ENCODE measurements at places on chromosomes 3 and 15.

DNA sequence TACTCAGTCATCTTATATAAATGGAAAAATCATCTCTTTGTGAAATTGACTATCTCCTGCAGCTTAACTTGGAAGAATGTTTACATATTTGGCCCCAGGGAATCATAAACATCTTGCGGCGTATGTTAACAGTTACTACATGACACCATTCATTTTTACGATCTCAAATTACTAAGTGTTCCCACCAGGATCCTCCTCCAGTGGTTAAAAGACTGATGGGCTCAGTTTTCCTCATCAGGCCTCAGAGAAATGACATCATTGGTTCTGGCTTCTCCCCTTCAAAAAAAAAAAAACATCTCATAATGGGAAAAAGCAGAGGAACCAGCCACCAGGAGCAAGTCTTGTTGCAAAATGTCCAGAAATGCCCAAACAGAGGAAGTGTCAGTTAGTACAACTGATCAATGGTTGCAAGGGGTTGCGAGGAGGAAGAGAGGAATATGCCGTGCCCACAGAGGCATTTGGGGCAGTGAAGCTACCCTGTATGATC lies 70.5 kb upstream of the LIPC start:
- DNase-seq = no peak

GRCh38 chr3:186281176-186281575 lies 80.9 kb downstream of the DGKG start:
- DNase-seq = no peak

GRCh38 chr3:64801856-64802255 lies 114.1 kb upstream of the ADAMTS9 start:
- DNase-seq = no peak

GRCh38 chr3:80247766-80248165 lies 480.0 kb upstream of the ROBO1 start:
- no peak for DNase-seq

DNA sequence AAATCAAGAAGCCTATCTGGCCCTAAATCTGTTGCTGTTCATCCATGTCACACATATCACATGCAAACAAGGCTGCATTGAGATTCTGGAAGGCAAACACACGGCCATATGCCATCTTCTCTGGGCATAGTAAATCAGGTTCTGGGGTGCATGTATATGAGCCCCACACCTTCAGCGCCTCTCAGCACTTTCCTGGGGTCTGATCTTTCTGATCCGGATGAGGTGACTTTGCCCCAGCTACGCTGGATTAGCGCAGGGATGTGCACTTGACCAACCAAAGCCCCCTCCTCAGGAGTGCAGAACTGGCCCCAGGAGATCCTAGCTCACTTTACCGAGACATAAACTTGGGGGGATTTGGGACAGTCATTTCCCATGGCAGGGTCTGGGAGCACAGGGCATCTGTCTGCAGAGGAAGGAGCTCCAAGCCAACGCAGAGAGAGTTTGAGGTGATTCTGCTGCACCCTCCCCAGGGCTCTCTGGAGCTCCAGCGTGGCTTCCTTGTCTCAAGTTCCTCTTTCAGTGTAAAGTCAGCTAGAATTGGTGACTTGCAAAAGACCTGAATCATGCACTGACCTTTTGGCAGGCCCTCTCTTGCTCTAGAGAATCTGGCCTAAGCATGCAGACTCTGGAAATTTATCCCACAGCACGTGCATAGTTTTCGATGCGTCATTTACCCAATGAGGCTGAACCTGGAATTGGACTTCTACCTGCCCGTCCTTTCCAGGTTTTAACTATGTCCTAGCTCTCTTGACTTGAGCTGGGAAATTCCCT lies 63.5 kb upstream of the KLF13 start:
- DNase-seq = no peak

DNA sequence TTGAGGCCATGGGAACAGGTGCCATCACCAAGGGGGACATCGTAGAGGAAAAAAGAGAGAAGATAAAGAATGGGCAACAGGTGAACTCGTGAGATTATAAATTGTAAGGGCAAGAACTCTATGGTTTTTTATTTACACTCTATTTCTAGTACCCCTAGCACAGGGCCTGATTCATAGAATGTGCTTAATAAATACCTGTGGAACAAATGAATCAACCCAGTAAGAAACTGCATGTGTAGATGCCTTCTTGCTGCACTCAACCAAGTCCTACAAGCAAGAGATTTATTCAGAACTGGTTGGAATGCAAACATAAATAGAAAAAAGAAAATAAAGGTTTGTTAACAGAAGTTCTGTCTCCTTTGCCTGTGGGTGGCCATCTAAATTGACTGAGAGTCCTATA lies 18.7 kb upstream of the KPNA1 start:
- DNase-seq = no peak

GRCh38 chr3:141436180-141436579 lies 50.6 kb upstream of the RASA2 start:
- no peak for DNase-seq

GRCh38 chr3:46934072-46934471 lies 42.5 kb downstream of the CCDC12 start:
- no peak for DNase-seq

- DNase-seq = no peak
These were observed 22.1 kb downstream of the PLOD2 start for GRCh38 chr3:146138902-146139301.

DNA sequence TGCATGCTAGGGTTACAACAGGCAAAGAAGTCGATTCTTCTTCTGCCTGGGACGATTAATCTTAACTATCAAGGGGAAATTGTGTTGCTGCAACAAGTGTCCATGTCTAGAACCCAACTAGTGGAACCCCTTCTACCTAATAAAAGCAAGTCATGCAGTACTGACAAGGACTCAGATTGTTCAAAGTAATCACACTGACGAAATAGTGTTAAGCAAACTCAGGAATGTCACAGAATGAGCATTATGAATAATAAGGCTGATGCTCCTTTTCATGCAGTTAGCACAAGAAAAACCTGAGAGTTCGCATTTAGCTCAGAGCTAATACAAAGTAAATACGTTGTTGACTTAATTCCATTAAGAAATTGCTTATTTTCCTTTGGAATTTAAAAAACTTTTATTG lies 47.5 kb upstream of the TRIM42 start:
- no peak for DNase-seq

- DNase-seq = no peak
These were observed 50.8 kb upstream of the DYNC1LI1 start for GRCh38 chr3:32621466-32621865.

DNA sequence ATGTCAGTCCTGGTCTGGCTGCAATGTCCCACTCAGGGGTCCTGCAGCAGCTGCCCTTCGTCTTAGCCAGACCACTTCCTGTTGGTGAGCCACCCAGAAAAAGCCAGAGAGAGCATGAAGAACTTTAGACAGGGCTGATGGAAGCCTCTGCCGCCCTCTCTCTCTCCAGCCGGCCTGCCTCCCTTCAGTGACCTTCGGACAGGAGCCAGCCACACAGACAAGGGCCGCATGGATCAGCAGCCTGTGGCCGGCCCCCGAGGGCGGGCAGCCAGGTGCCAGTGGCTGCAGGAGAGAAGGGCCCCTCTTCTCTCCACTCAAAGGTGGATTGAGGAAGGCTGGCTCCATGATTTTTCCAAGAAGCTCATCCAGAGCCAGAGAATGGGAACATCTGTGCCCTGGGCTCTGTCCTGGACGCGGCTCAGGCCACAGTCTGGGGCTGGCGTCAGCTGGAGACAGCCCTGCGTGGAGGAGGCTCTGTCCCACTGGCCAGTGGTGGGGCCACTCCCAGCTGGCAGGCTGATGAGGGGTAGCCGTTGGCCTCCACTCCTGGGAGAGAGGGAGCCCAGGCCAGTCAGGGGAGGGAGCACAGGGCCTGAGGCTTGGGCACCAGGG lies 42.9 kb downstream of the ISG20 start:
- DNase-seq = no peak

DNA sequence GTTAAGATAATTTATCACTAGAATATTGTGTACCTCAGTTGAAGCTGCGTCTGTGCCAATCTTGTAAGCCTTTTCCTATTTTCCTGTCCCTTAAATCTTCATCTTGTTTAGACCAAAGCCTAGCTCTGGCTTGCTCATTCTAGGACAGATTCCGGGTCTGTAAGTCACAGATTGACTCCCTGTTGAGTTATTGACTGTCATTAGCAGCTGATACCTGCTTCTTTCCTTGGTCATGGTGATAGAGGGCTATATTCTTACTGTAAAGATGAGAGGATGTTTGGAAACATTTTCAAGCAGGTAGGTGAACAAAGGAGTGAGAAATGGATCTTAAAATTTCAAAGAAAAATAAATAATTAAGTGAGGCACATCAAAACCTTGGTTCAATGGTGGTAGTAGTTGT lies 200.2 kb downstream of the KCNH8 start:
- no peak for DNase-seq

DNA sequence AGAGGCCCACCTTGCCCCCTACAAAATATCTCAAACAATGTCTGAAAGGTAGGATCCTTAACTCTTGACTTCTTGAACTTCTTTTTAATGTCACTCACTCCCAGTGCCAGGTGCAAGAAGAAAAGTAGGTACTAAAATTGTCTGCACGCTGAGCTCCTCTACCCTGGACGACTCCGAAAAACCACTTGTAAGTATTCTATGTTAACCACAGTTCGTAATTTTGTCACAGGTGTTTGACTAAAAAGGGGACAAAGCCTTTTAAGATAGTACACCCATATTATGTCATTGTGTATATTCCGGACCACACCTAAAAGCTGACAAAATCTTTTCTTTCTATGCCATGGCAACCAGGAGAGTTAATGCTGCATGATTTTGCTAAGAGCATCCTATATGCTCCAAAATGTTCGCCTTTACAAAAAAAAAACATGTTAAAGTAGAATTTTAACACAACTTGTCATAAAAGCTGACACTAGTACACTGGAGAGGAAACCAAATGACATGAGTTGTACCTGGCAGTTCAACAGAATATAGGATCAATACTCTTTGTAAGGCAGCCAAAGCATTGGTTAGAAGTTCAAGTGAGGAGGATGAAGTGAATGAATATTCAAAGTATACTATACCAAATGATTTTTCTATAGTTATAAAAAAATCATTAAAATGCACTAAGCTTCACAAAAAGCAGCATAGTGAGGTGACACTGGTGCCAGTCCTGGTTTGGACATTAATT lies 210.5 kb downstream of the FOXP1 start:
- no peak for DNase-seq

GRCh38 chr15:101707983-101708382 lies 16.3 kb downstream of the TARS3 start:
- no peak for DNase-seq

DNA sequence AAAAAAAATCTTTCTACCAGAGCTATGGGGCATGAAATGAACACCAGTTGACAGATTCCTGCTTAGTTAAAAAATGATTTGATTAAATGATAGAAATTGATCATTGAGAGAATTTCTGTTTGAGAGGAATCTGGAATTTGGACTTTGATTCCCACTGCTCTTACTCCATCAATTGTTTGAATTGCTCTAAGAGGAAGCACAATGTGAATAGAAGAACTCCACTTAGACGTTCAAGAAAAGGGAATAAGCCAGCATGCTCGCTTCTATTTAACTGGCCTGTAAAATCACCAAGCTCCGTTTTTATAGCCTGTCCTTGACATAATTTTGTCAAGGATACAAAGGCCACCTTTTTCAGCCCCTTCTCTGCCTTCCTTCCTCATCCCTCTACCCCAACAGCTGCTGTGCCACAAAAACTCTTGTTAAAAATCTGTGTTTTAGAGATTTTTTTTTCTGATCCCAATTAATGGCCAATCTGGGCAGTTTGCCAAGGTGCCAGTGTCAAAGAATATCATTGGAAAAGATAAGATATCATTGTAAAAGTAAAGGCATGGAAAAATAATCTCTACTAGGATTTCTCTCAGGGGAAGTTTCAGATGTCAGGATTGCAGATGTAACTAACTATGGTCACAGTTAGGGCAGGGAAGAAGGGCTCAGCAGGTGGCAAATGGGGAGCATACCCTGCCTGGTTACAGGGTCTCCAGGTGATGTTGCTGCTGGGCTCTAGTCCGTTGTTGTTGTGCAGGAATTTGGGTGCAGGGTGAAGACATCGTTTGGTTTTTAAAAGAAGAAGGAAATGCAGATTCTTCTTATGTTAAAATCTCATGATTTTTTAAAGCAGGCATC lies 301.8 kb upstream of the PDZRN3 start:
- no peak for DNase-seq

DNA sequence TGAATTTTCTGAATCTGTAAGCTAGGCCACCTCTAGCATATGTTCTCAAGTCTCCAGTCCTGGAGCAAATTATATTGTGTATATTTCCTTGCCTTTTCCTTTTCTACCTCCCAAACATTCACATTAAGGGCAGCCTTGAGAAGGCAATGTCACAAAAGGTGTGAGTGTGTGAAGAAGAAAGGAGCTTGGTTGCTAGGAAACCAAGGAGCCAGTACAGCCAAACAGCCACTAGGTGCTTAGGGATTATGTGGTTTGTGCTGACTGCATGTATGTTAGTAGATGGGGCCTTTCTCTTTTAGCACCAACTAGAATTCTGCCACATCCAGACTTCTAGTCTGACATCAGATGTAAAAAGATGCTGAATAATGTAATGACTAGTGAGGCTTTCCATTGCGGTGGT lies 118.8 kb upstream of the DAZL start:
- no peak for DNase-seq

- no peak for DNase-seq
These were observed 30.1 kb downstream of the TOMM70 start for GRCh38 chr3:100370756-100371155.

DNA sequence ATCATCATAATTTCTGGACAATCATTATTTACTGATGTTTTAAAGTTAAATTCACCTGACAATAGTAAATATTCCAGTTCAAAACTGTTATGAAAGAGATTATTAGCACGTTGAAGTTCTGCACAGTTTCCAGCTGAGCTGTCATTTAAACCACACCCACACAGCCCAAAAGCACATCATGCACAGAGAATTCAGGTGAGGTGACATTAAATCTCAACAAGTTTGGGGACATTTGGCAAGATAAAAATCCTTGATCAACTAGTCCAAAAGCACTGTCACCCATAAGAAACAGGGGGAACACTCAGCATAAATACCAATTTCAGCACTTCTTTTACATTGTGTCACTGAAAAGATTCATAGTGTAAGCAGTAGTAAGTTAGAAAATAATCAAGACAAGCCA lies 6.9 kb downstream of the NCEH1 start:
- no peak for DNase-seq

- DNase-seq = no peak
These were observed 8.3 kb downstream of the SLC9A9 start for GRCh38 chr3:143839980-143840379.

DNA sequence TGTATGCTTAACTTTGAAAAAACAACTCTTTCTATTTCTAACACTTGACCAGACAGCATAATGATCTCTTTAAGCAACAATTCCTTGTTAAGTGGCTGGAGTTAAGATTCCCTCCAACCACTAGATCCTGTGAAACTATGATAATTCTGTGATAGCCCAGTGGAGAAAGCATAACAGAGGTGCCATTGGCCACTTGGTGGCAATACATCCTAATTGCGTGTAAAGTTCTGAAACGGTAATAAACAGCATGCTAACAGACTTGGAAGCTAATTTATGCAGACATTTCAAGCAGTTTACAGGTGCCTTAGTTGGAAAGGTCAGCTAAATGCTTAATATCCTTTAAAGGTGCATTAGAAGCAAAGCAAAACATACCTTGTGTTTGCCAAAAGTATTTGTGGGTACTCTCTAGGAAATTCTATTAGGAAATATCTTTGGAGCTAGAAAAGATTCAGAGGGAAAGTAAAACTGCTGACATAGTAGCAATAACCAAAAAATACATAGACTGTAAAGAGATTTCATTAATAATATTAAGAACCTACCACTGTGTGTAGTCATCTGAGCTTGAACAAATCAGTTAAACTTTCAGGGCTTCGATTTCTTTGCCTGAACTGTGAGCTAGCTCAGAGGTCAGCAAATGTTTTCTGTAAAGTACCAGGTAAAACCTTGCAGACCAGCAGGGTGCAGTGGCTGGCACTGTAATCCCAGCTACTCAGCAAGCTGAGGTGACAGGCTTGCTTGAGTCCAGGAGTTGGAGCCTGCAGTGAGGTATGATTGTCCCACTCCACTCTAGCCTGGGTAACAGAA lies 19.0 kb upstream of the CSTA start:
- no peak for DNase-seq

Measured in effector memory CD4-positive, alpha-beta T cell (primary cell).